Mammary epithelial cell (primary cell): ENCODE measurements at places on chromosomes 11 and 22. TPM values are rescaled to one million over a fixed set of nuclear protein-coding genes. Genes with fewer than 3 reads are reported as not detected.

Gene MS4A12
- not detected for total RNA-seq

Gene MIAT
- 0.48 and 0.64 TPM in 2 replicates for total RNA-seq

Gene MUC5B
- 0.02 TPM in 1 of 2 replicates, not detected in the other for total RNA-seq

Gene KRTAP5-10
- not detected for total RNA-seq

Gene ACRV1
- not detected for total RNA-seq

Gene OR4D5
- total RNA-seq, result 0.17 TPM
